Astrocyte (in vitro differentiated cells and primary cell): ENCODE measurements at places on chromosomes 7 and 10.

- DNase-seq = no peak
Observed at GRCh38 chr7:30865076-30865475, 46.6 kb upstream of the AQP1 start.

- no peak for DNase-seq
Observed at GRCh38 chr7:20198260-20198659, 18.9 kb downstream of the MACC1 start.

DNA sequence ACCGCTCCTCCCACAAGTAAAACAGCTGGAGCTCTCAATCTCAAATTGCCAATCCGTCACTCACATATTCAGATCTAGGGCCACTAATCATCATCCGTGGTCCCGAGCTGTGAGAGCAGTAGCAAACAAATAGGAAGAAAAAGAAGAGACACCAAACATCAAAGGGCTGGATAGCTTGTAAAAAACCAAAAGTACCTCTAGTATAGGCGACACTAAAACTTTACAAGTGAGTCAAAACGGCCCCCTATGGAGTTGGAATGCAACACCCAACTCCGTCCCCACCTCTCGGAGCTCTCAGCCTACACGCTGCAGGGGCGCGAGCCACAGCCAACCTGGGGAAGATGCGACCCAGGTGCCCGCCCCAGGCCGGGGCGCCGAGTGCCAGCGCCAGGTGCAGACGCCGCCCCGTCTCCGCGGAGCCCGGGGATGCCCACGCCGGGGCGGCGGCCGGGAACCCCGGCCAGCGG is 581 bp downstream of the FAM3C start:
- no peak for DNase-seq

- DNase-seq = peak; percentile 46
Observed at GRCh38 chr7:83439026-83439425, 209.9 kb downstream of the SEMA3E start.

- DNase-seq = peak; percentile 31
Observed at GRCh38 chr10:108783897-108784296, 1139.4 kb downstream of the XPNPEP1 start.

GRCh38 chr10:10829576-10829975 is 188.1 kb upstream of the CELF2 start:
- DNase-seq = no peak

GRCh38 chr7:833601-834258 is 1.5 kb downstream of the SUN1 start:
- DNase-seq = no peak

- DNase-seq = no peak
Observed at GRCh38 chr10:35927990-35928488, 285.9 kb upstream of the FZD8 start.

GRCh38 chr10:7937315-7937945 is 117.1 kb upstream of the GATA3 start:
- DNase-seq = no peak

DNA sequence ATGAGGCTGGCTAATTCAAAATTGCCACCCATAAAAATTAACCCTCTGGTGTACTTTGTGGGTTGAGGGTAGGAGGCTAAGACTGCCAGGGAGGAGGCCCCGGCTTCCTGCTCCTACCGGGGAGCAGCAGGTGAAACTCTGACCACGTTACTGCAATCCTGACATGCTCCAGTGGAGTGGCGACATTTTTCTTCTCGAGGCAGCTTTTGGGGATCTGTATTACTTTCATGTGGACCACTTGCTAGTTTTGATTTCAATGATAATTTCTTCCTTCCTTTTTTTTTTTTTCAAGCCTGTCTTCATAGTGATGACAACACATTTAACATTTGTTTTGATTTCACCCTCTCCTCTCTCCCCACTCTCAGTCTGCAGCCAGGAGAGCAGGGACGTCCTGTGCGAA is 14.6 kb downstream of the GATA3 start:
- DNase-seq = no peak

DNA sequence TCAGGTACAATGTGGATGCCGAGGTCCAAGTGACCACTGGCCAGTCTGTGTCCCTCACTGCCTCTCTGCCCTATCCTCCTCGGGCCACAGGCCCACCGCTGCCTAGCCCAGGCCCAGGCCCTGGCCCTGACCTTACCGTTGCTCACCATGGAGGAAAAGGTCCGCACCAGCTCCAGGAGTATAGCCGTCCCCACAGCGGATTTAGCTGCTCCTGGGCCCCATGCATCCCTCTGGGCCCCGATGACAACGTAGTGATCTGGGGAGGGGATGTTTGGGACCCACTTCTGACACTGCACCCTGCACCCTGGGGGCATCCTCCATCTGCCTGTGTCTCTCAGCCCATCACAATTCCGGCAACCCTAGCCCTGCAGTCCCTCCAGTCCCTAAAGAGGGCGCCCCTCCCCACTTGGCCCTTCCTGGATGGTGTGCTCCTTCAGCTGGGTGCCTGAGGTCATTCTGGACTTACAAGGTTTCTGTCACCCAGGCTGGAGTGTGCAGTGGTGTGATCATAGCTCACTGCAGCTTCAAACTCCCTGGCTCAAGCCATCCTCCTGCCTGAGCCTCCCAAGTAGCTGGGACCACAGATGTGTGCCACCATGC is 12.1 kb downstream of the TFR2 start:
- DNase-seq = no peak

DNA sequence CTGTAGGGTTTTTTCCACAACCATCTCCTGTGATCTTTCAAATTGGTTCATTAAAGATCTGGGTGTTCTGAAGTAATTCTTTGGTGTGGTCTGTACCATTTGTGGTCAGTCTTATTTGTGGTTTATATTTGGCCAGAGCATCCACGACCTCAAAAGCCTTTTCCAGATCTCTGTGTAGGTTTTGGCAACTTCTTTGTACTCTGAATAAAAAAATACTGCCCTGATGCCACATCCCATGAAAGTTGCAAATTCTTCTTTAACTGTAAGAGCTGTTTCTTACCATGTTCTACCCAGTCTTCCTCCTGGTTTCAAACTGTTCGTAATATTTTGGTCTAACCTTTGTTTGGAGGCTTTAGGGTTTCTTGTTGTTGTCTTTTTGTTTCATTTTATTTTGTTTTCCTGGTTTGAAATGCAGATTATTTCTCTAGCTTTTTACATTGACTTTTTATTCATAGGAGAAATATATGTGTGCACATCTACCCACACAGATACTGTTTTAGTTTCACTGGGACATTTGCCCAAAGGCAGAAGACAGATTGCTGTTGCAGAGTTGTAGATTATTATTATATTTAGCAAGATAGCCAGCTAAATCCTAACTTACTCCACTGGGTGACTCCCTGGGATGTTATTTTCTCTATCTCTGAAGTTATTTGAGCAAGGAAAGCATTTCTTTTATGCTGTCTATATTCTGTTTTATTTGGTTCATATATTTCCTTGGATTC is 123.2 kb upstream of the SAMD8 start:
- peak; percentile 65 for DNase-seq

GRCh38 chr7:77393261-77393660 is 22.9 kb downstream of the GSAP start:
- no peak for DNase-seq

- no peak for DNase-seq
Observed at GRCh38 chr10:89296220-89296648, 5.6 kb upstream of the IFIT2 start.

GRCh38 chr10:15254808-15255648 is 86.5 kb upstream of the NMT2 start:
- DNase-seq = no peak

GRCh38 chr10:46250898-46251856 is 35.6 kb upstream of the ANTXRL start:
- DNase-seq = no peak

DNA sequence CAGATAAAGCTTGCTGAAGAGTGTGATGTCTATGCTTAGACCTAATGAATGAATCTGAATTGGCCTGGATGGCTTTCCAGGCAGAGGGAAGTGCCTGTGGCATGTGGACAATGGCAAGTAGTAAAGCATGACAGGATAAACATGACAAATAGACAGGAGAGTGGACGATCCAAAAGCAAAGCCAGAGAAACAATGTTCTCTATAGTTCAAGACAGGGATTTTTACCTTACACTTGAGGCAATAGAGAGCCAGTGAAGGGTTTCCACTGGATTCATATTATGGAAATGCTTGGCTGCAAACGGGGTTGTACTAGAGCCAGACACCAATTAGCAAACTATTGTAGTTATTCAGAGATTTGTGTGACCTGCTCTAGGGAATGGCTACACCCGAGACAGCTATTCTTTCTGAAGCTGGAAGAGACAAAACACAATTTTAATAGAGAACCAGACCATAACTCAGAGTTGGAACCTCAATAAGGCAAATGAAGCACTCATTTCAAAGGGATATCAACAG is 2.3 kb downstream of the AGMO start:
- no peak for DNase-seq

- no peak for DNase-seq
Observed at GRCh38 chr7:26609082-26609481, 255.3 kb downstream of the SKAP2 start.

DNA sequence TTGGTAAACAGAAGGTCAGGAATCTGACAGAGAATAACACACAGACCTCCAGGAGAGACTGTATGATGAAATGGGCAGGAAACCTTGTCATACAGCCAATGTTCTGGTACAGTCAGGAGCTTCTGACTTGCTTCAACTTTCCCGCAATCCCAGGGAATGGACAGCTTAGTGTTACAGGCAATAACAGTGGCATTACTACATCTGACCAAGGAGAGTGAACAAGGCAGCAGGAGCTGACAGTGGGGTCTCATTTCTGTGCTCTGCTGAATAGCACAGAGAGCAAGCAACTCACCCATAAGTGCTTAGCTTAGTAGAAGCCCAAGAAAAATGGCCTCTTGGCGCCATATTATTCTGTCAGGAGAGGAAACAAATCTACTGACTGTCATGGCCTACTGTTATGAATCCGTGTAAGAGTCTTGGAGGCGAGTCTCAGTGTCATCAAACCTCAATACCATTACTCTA is 186.2 kb upstream of the MTPN start:
- DNase-seq = no peak

DNA sequence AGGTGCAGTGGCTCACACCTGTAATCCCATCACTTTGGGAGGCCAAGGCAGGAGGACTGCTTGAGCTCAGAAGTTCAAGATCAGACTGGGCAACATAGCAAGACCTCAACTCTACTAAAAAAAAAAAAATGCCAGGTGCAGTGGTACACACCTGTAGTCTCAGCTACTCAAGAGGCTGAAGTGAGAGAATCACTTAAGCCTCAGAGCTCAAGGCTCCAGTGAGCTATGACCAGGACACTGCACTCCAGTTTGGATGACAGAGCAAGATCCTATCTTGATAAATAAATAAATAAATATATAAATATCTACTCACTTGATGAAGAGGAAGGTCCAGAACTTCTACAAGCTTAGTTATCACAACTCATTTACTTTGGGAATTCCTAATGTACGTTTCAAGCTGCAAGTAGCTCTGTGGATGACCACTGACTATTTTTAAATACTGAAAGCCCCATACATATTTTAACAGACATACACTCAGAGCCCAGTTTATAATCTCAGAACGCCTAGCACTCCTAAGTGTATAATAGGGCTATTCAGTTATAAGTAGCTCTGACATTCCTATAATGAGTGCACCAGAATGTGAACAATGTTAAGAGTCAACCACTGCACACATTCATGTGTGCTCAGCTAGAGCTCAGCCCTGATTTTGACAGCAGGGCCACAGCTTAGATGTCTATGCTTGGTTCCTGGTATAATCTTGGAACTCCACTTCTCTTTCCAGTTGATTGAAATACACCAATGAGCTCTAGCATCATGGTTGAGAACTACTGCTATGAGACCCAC is 119.1 kb downstream of the CUBN start:
- no peak for DNase-seq

DNA sequence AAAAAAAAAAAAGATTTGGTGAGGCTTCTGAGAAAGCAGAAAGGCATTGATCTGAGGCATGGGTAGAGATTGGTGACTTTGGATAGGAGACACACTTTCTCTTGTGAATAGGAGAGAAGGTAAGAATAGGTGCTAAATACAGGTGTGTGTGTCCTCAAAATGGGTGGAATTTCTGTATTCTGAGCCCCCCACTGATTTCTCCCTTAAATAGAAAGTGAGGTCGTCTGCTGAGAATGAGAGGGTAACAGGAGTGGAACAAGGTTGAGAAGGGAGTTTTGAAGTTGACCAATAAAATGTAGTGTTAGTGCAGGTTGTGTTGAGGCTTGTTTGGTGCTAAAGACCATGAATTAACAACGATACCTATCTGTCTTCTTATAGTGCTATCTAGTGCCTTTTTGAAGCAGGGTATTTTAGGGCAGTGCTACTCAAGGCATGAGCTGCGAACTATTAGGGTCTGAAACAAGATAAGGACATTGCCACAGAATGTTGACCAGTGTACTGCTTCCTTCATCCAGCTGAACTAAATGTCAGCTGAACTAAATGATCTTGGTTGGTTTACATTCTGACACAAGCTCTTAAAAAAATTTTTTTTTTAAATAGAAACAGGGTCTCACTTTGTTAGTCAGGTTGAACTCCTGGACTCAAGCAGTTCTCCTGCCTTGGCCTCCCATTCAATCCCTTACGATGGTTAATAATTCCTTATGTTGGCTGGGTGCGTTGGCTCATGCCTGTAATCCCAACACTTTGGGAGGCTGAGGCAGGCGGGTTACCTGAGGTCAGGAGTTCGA is 12.4 kb downstream of the TRIM24 start:
- no peak for DNase-seq
